Stomach (tissue), 19 donors: ENCODE measurements at places on chromosomes 5 and 9. TPM values are rescaled to one million over a fixed set of nuclear protein-coding genes. Genes with fewer than 3 reads are reported as not detected.

DNA sequence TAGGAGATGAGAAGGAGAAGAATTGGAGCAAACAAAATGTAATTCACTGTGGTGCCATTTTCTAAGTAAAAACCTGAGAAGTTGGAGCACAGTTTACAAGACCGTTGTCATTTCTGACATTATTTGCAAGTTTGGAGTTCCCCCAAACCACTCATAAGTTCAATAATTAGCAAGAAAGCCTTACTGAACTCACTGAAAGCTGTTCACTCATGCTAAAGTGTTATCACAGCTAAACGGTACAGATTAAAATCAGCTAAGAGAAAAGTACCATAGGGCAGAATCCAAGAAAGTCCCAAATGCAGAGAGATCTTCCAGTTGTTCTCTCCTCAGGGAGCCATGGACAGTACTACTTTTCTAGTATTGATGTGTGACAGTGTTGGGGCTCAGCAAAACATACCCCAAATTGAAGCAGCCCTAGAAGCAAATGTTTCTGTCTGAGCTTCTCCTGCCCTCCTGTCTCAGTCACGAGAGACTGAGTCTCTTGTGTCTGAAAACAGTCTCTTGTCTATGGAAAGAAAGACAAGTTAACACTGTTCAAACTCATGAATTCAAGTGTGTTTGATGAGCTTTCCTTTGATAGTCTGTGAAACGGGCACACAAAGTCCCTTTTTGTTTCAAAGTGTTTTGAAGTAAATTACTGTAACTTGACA is 221.2 kb downstream of the GABRG2 start:
- no peak overlapping the region for H3K4me3 ChIP-seq
- no peaks in the 10 kb centered on the region for H3K36me3 ChIP-seq
- no peak overlapping the region for H3K27ac ChIP-seq

GRCh38 chr9:82152181-82152580 is 163.6 kb downstream of the SPATA31D1 start:
- H3K27me3 ChIP-seq: no peaks in the 10 kb centered on the region
- H3K36me3 ChIP-seq: no peaks in the 10 kb centered on the region
- no peak for DNase-seq
- H3K27ac ChIP-seq: no peak overlapping the region
- no peak overlapping the region for H3K4me3 ChIP-seq

- no peaks in the 10 kb centered on the region for H3K36me3 ChIP-seq
- H3K27me3 ChIP-seq: no peaks in the 10 kb centered on the region
- H3K4me1 ChIP-seq: no peaks in the 10 kb centered on the region
- no peak overlapping the region for H3K27ac ChIP-seq
- DNase-seq: peak; percentile 64
Observed at GRCh38 chr5:35369965-35370790, 139.9 kb upstream of the PRLR start.

GRCh38 chr5:117731446-117731845 is 1156.8 kb upstream of the SEMA6A start:
- H3K4me1 ChIP-seq: peaks cover 10% of the 10 kb centered on the region
- H3K27me3 ChIP-seq: no peaks in the 10 kb centered on the region
- no peak overlapping the region for H3K27ac ChIP-seq
- DNase-seq: no peak
- no peak overlapping the region for H3K4me3 ChIP-seq
- H3K36me3 ChIP-seq: no peaks in the 10 kb centered on the region

DNA sequence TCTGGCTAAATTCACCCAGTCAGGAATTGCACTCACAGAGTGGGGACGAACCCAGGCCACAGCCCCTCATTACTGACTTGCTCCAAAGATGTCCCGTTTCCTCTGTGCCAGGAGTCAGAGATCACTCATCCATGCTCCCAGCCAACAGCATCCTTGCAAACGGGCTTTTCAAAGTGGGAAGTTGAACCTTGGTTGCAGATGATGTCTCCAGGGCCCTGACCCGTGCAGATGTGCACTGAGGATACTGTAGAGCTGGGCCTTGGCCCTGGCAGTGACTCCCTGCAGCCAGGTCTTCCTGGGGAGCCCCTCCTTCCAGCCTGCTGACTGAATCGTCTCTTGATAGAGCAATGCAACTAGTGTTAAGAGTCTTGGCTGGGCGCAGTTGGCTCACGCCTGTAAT is 22.3 kb downstream of the TCF7 start:
- peaks cover 70% of the 10 kb centered on the region for H3K36me3 ChIP-seq
- no peaks in the 10 kb centered on the region for H3K27me3 ChIP-seq
- H3K4me3 ChIP-seq: no peak overlapping the region
- peaks cover under 1% of the 10 kb centered on the region for H3K4me1 ChIP-seq
- H3K27ac ChIP-seq: no peak overlapping the region

GRCh38 chr9:3447143-3447542 is 78.7 kb downstream of the RFX3 start:
- H3K27me3 ChIP-seq: no peaks in the 10 kb centered on the region
- peaks cover 7% of the 10 kb centered on the region for H3K4me1 ChIP-seq
- H3K4me3 ChIP-seq: no peak overlapping the region
- DNase-seq: no peak
- H3K27ac ChIP-seq: no peak overlapping the region

DNA sequence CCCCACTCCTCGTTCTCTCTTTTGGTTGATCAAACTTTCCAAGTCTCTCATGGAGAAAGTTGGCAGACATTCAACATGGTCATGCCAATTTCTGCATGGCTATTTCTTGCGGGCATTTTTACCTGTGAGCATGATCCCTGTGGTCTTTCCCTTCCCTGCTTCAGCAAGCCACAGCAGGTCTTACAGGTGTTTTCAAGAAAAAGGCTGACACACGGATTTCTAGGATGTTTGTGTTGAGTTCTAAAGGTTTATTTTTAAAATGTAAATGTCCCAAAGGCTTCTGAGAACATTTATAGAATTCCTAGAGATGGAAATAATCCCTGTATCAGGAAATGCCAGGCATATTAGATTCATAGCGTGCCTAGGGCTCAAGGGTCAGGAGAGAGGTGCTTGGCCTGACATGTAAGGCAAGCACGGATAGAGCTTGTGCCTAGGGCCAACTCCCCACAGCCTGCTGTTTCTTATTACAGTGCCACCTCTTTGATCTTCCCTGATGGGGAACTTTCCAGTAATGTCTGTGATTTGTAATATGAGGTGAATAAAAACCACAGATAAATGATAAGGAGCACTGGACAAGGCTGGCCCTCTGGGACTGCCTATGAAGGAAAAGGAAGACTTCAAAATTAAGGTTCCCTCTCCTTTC is 79.8 kb downstream of the MUSK start:
- no peak overlapping the region for H3K4me3 ChIP-seq
- H3K4me1 ChIP-seq: peaks cover 6% of the 10 kb centered on the region
- DNase-seq: no peak
- no peak overlapping the region for H3K27ac ChIP-seq

- no peak overlapping the region for H3K4me3 ChIP-seq
- no peak for DNase-seq
- no peaks in the 10 kb centered on the region for H3K27me3 ChIP-seq
- H3K36me3 ChIP-seq: peaks cover 65% of the 10 kb centered on the region
- no peak overlapping the region for H3K27ac ChIP-seq
Observed at GRCh38 chr5:146221234-146221633, 17.8 kb downstream of the RBM27 start.

- no peak overlapping the region for H3K4me3 ChIP-seq
- H3K27ac ChIP-seq: no peak overlapping the region
- peaks cover 46% of the 10 kb centered on the region for H3K4me1 ChIP-seq
- H3K27me3 ChIP-seq: peaks cover 100% of the 10 kb centered on the region
Observed at GRCh38 chr5:77635917-77636640, 2.4 kb downstream of the OTP start.

- no peaks in the 10 kb centered on the region for H3K27me3 ChIP-seq
- H3K4me1 ChIP-seq: peaks cover 10% of the 10 kb centered on the region
- H3K27ac ChIP-seq: no peak overlapping the region
- no peak for DNase-seq
- no peaks in the 10 kb centered on the region for H3K36me3 ChIP-seq
Observed at GRCh38 chr5:141707510-141707909, 25.5 kb upstream of the ARAP3 start.

DNA sequence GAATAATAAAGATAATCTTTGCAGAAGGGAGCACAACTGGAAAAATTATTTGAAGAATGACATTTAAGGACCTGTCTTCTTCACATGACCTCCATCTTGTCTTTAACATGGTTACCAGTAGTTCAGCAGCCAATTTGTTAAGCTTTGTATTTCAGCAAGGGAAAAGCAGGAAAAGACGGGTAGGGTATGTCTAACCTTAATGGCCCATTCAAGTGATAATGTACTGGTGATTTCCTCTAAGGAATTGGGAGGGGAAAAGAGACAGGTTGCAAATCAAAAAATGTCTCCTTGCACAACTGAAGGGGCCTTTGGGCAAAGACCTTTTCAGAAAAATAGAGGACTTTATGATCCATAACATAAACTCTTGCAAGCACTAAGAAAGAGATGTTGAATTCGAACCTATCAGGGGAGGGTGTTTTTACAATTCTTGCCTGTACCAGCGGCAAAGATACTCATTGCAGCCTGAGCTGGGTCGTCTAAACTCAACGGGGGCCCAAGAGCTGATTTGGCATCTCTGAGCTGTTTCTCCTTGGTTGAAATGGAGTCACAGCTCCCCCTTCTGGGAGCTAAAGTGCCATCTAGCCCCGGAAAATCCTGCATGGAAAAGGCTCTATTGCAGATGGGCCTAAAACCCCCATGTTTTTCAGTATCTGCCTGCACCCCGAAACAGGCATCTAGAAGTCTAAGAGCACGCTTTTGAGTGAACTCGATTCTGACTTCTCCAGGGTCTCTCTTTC is 3.8 kb downstream of the BRINP1 start:
- peak; percentile 59 for DNase-seq
- no peaks in the 10 kb centered on the region for H3K36me3 ChIP-seq
- H3K27me3 ChIP-seq: peaks cover 14% of the 10 kb centered on the region
- H3K27ac ChIP-seq: no peak overlapping the region
- H3K4me1 ChIP-seq: no peaks in the 10 kb centered on the region
- H3K4me3 ChIP-seq: no peak overlapping the region

- DNase-seq: no peak
- H3K36me3 ChIP-seq: no peaks in the 10 kb centered on the region
- H3K27ac ChIP-seq: no peak overlapping the region
- no peak overlapping the region for H3K4me3 ChIP-seq
Observed at GRCh38 chr5:133205204-133205603, 153.4 kb downstream of the HSPA4 start.

- H3K27me3 ChIP-seq: no peaks in the 10 kb centered on the region
- no peak overlapping the region for H3K4me3 ChIP-seq
- no peak overlapping the region for H3K27ac ChIP-seq
- H3K4me1 ChIP-seq: no peaks in the 10 kb centered on the region
- DNase-seq: no peak
Observed at GRCh38 chr9:16352791-16353401, 517.6 kb downstream of the BNC2 start.

The PCDHGA2 gene
- 2.3 TPM for total RNA-seq

The LCP2 gene
- total RNA-seq: 0.58 TPM

The ENTREP1 gene
- total RNA-seq: 2.0 TPM

The GALNT12 gene
- 56.0 TPM for total RNA-seq

The GHR gene
- total RNA-seq: 34.8 TPM
